Fibroblast of the aortic adventitia (primary cell): ENCODE measurements at places on chromosomes 5 and 9. TPM values are rescaled to one million over a fixed set of nuclear protein-coding genes. Genes with fewer than 3 reads are reported as not detected.

The IL11RA gene
- 23.8 and 26.7 TPM in 2 replicates for total RNA-seq

The CARTPT gene
- total RNA-seq: not detected in 2 replicates

The ARHGEF39 gene
- 3.9 TPM in 1 of 2 replicates, not detected in the other for total RNA-seq

The IL4 gene
- 0.36 TPM in 1 of 2 replicates, not detected in the other for total RNA-seq

The CDHR2 gene
- total RNA-seq: not detected in 2 replicates

The DCTN3 gene
- 36.9 and 88.1 TPM in 2 replicates for total RNA-seq

The CCDC192 gene
- not detected in 2 replicates for total RNA-seq

The ERCC8 gene
- total RNA-seq: 4.8 and 25.5 TPM in 2 replicates

The NUTM2F gene
- total RNA-seq: not detected in 2 replicates

The CCDC171 gene
- 8.1 and 13.3 TPM in 2 replicates for total RNA-seq

The MYMK gene
- total RNA-seq: not detected in 2 replicates

The NR5A1 gene
- not detected in 2 replicates for total RNA-seq

The BHMT2 gene
- 5.0 and 6.8 TPM in 2 replicates for total RNA-seq

The CD72 gene
- total RNA-seq: 1.1 and 1.9 TPM in 2 replicates

The GPR150 gene
- total RNA-seq: 0.27 and 0.98 TPM in 2 replicates

The CCT5 gene
- total RNA-seq: 168 and 359 TPM in 2 replicates

The FYB1 gene
- total RNA-seq: 0.08 and 0.54 TPM in 2 replicates

The SVEP1 gene
- total RNA-seq: 50.2 and 101 TPM in 2 replicates

The IFNB1 gene
- total RNA-seq: not detected in 2 replicates

The TCF7 gene
- total RNA-seq: 1.1 and 16.8 TPM in 2 replicates

The HAVCR1 gene
- not detected in 2 replicates for total RNA-seq

The MEIKIN gene
- total RNA-seq: not detected in 2 replicates

The CEL gene
- total RNA-seq: 0.27 TPM in 1 of 2 replicates, not detected in the other

The ELOVL7 gene
- total RNA-seq: 0.18 TPM in 1 of 2 replicates, not detected in the other

The AGXT2 gene
- total RNA-seq: not detected in 2 replicates

The FSTL4 gene
- not detected in 2 replicates for total RNA-seq

The CCDC180 gene
- 4.2 and 27.2 TPM in 2 replicates for total RNA-seq

The ENTREP1 gene
- 0.18 and 0.41 TPM in 2 replicates for total RNA-seq

The KCNIP1 gene
- total RNA-seq: not detected in 2 replicates
